ENCODE measurements at places on chromosomes 1 and 21. TPM values are rescaled to one million over a fixed set of nuclear protein-coding genes. Genes with fewer than 3 reads are reported as not detected.
A peak's percentile ranks its signal among the peaks of the same experiment; 100 is the strongest.

Gene SLAMF8
- 1.3 TPM for total RNA-seq

Gene MAN1A2
- total RNA-seq = 35.0 TPM

Gene VAMP4
- total RNA-seq = 10.3 TPM

Gene LAD1
- total RNA-seq = 1.3 TPM

Gene PPM1J
- 5.8 TPM for total RNA-seq

Gene WNT2B
- total RNA-seq = 0.47 TPM

Gene KIF14
- total RNA-seq = 0.07 TPM

Gene MRPS15
- total RNA-seq = 128 TPM

Gene YBX1
- total RNA-seq = 878 TPM

Gene LCE2B
- total RNA-seq = not detected

Gene LRRC71
- not detected for total RNA-seq

Gene LAMC2
- 0.64 TPM for total RNA-seq

- DNase-seq = no peak
Measured at GRCh38 chr1:173553312-173553711, 49.6 kb downstream of the SLC9C2 start.

DNA sequence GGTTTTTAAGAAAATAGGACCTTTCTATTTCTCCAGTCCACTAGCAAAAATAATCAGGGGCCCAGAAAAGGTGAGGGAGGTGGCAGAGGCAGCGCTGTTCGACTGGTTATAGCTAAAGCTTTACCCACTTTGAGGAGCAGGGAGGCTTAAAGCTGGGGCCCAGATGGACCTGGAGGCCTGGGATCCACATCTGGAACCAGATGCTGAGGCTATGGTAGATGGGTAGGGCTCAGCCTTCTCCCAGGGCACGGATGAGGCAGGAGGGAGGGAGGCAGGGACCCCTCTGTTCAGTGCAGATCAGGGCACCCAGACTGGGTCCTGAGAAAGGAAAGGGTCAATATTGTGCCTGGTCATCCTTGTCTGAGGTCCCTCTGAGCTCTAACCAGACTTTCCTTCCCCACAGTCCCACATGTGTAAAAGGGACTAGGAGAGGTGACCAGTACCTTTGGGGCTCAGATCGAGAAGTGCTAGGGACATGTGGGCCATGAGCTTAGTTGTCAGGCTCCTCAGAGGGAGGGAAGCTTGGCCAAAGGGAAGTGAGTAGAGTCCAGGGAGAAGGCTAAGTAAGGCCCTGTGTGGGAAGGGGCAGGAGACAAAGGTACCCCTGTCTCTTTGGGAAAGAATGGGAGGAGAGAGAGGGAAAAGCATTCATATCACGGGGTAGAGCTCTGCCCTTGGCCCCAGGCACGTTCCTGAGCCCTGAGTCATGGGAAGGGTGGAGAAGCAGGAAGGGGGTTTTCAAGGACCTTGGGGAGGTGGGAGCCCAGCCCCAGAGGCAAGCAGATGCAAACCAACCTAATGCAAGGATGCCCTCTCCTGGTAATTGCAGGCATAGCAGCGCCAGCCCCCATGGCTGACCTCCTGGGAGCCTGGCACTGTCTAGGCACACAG lies 15.4 kb downstream of the LMNA start:
- peak; percentile 89 for DNase-seq

DNA sequence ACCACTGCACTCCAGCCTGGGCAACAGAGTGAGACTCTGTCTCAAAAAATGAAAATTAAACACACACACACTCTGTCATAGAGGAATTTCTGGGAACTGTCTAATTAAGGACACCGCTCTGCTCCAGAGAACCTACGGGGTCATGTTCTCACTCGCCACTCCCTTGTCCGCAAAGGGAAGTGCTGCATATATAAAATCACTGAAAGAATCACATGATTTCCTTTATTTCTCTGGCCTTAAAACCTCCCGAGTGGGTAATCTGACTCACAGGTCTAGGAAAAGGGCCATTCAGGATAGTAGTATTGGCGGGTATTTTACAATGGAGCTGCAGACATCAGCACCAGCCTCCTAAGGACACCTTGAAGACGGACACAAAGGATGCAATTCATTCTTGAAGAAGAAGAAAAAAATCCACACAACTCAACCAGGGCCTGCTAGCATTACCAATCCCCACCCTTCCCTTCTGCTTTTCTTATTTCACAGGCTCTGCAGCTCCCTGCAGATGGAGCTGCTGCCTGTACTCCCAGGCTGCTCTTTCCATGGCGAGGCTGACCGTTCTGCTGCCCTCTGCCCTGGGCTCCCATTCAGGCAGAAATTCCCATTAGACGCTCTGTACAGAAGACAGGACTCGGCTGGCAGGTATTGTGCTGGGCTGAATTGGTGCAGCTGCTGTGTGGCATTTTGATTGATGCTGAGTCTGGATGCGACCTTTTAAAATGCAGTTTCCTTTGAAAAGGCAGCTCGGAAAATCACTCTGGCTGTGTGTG lies 53.3 kb upstream of the FAM89A start:
- no peak for DNase-seq

- DNase-seq = no peak
Measured at GRCh38 chr1:115669886-115670285, 28.1 kb downstream of the VANGL1 start.

- no peak for DNase-seq
Measured at GRCh38 chr21:38599381-38599975, 101.2 kb upstream of the ERG start.

DNA sequence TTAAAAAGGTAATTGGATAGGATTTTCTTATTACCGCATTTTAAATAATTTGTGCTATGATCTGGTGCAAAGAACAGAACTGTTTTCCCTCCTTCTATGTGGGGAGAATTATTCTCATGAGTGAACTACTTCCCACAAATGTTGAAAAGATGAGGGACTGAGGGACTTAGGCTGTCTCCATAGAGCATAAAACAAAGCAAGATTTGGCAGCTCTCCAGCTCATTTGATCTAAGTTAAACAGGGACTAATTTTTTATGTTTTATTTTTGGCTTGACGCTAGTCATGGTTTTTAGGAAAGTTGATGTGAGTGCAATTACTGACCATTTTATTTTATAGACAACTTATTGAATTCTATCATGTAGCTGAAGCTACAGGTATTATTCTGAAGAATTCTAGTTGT lies 362.3 kb downstream of the HLX start:
- no peak for DNase-seq

GRCh38 chr1:40818264-40818961 lies 34.8 kb downstream of the KCNQ4 start:
- peak; percentile 70 for DNase-seq

DNA sequence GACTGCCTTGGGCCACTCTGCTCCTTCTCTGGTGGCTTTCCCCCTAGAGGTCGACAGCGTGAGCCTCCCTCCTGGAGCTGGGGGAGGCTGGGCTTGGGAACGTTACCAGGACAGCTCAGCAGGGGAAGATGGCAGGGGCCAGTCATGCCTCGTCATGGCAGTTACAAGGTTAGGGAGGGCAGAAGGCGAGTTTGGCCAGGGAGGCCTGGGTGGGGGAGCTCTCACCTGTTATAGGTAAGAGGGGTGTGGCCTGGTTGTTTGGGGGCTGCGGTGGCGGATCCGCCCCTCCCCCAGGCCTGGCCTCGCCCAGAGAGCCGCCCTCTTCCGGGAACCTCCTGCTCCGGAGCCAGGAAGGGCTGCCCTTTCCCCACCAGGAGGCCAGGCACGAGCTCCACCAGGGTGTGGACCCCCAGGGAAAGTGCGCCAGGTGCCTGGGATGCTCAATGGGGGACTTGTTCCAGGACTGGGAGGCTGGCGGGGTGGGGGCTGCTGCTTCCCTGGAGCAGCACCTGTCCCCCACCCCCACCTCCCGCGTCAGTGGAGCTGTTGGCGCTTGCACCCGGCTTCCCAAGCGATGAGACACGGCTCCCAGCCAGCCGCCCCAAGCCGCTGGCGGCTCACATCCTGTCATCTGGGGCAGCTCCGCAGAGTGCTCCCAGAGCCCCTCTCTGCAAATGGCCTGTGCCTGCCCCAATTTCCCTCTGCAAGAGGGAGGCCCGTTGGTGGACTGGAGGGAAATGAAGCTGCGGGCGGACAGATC lies 23.6 kb upstream of the PKP1 start:
- no peak for DNase-seq

- DNase-seq = no peak
Measured at GRCh38 chr1:203557390-203557789, 63.4 kb downstream of the OPTC start.

- no peak for DNase-seq
Measured at GRCh38 chr21:27833298-27833697, 866.4 kb upstream of the ADAMTS5 start.

- no peak for DNase-seq
Measured at GRCh38 chr1:83098791-83099190, 900.1 kb downstream of the TTLL7 start.

GRCh38 chr1:231407547-231408396 lies 14.3 kb downstream of the EGLN1 start:
- DNase-seq = no peak

GRCh38 chr1:3731583-3732433 lies 20.4 kb upstream of the CCDC27 start:
- DNase-seq = no peak

GRCh38 chr1:231209531-231209930 lies 31.5 kb upstream of the GNPAT start:
- no peak for DNase-seq

GRCh38 chr1:69737527-69738185 lies 169.9 kb downstream of the LRRC7 start:
- no peak for DNase-seq

DNA sequence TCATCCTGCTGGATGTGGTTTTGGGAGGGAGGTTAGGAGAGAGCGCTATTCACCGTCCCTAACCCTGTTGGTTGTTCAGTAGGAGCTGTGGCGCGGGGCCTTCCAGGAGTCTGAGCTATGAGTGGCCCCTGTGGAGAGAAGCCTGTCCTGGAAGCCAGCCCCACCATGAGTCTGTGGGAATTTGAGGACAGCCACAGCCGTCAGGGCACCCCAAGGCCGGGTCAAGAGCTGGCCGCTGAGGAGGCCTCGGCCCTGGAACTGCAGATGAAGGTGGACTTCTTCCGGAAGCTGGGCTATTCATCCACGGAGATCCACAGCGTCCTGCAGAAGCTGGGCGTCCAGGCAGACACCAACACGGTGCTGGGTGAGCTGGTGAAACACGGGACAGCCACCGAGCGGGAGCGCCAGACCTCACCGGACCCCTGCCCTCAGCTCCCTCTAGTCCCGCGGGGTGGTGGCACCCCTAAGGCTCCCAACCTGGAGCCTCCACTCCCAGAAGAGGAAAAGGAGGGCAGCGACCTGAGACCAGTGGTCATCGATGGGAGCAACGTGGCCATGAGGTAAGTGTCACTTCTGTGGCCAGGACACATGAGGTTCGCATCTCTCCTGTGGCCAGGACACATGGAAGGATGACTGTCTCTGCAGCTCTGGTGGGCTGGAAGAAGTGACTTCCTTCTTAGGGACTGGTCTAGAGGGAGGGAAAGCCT lies 1.2 kb downstream of the ZC3H12A start:
- DNase-seq = no peak

GRCh38 chr1:84433258-84434080 lies 35.2 kb downstream of the DNASE2B start:
- peak; percentile 14 for DNase-seq

- DNase-seq = no peak
Measured at GRCh38 chr1:3197781-3198316, 128.8 kb downstream of the PRDM16 start.

DNA sequence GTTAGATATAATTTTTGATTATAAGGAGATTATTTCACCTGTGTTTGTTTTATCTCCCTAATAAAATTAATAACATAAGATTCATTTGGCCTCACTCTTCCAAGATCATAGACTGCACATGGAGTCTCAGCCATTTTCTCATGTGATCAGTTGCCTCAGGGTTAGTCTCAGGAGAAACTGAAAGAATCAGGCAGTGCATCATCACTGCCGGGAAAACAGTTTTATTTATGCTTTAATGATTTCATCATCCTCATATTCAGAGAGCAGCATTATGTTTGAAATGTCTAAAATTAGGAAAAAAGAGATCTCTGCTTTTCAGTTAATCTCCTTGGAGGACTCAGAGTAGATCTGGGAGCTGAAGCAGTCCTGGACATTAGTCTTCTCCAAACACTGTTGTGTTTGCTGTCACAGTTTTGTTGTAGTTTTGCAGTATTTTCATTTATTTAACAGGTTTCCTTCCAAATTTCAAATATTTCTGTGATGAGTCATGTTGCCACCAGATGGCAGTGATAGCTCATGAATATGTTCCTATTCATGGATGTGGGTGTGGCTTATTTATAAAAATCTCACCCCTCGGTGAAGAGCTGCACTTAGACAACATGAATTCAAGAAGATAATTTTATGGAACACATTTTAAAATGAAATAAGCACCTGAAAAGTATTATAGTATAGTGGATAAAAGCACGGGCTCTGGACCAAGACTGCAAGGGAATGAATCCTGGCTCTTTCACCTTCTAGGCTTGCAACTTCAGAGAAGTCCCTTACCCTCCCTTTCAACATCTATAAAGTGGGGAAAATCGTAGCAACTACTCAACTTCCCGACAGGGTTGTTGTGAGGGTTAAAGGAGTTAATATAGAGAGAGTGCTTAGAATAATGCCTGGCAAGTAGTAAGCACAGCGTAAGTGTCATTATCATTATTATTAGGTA lies 31.2 kb downstream of the CHD1L start:
- DNase-seq = no peak

DNA sequence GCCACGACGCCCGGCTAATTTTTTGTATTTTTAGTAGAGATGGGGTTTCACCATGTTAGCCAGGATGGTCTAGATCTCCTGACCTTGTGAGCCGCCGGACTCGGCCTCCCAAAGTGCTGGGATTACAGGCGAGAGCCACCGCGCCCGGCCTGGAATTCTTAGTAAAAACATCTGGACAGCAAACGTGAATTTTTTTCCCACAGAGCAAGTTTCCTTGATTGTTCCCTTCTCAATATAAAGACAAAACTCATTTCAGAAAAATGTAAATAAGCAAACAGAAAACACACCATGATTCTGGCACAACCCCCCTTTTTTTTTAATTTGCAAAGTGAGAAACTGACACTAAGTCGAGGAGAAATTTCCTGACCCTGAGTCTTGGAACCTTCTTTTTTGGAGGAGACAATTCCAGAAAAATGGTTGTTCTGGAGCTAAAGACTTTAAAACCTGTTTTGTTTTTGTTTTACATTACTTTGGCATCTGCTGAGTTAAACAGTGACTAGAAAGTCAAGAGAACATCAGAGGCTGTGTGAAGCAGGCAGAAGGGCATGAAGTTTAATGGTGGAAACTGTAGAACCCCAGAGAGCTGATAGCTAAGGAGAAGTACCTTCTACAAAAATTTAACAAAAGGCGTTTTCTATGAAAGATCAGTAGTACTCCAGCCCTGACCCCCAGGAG lies 10.3 kb upstream of the HMGCS2 start:
- no peak for DNase-seq

All from psoas muscle (tissue), 8 donors.